ENCODE measurements at places on chromosomes 5 and 9.

- DNase-seq, result no peak
Measured at GRCh38 chr5:64971990-64972389, 203.3 kb downstream of the CWC27 start.

DNA sequence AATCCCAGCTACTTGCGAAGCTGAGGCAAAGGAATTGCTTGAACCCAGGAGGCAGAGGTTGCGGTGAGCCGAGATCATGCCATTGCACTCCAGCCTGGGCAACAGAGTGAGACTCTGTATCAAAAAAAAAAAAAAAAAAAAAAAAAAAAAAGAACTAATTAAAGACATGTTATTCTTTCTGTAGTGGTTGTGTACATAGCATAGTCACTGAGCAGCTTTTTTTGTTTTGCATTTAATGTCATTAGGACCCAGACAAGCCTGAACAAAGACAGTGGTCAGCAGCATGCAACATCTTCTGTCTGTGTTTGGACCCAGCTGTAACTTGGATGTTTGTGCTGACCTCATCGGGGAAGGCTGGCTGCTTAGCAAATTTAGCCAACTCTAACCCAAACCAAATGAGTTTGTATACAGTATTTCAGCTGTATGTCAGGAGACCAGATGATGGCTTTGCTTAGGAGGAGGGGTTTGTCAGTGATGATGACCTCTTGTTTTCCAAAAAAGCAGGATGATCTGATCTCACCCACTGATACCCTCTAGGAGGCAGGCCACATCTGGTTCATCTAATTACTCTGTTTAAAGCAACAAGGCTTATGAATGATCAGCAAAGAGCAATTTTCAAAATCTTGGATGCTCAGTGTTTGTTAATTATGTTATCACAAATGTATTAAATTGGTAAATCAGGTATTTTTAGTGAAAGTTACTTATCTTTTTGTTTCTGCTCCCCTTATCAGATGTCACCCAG, 39.5 kb downstream of the SNCAIP start:
- no peak for DNase-seq

- DNase-seq, result no peak
Measured at GRCh38 chr9:69474821-69475220, 149.8 kb downstream of the ENTREP1 start.

- no peak for DNase-seq
Measured at GRCh38 chr5:158054223-158055110, 195.5 kb upstream of the CLINT1 start.

DNA sequence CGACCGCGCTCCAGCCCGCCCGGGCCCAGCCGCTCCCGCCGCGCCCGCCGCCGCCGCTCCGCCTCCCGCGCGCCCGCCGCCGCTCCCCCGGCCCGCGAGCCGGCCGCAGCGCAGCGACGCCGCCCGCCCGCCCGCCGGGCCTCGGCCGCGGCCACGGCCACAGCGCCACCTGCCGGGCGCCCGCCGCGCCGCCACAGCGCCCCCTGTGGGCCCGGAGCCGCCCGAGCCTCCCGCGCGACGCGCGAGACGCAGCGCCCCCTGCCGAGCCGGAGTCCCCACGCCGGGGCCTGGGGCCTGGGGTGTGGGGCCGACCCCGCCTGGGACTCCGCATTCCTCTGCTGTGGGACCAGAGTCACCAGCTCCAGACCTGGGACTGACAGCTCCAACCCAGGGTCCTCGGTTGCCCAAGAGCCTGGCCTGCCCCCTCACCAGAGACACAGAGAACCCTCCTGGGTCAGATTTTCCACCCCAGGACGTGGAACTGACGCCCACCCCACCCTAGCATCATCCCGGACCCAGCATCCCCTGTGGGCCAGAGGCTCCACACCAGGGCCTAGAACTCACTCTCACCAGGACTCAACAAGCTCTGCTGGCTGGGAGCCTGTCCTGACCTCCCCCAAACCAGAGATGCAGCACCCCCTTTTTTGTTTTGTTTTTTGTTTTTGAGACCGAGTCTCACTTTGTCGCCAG, at the start of gene RAPGEF1:
RAPGEF1 (minus strand) TSS at position 118 of the 690 bp plus-strand sequence. CDS start 246 bp downstream, outside the sequence.
- peak; percentile 96 for DNase-seq

GRCh38 chr5:161265006-161265405, 281.5 kb downstream of the GABRB2 start:
- no peak for DNase-seq

DNA sequence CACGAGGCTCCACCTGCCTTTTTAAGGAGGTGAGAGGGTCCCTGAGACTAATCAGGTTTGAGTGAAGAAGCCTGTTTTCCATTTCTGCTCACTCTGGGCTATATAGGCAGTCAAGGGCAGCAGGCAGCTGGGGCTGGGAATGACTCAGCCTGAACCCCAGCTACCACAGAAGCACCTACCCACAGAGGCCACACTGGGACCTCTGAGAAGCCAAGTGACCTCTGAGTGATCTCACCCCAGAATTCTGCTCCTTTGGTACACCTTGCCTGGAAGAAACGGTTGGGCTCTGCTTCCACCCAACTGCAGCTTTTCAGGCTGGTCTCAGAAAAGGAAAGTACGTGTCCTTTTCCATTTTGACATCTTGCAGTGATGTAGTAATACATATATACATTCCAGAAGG, 6.8 kb downstream of the FAM219A start:
- no peak for DNase-seq

DNA sequence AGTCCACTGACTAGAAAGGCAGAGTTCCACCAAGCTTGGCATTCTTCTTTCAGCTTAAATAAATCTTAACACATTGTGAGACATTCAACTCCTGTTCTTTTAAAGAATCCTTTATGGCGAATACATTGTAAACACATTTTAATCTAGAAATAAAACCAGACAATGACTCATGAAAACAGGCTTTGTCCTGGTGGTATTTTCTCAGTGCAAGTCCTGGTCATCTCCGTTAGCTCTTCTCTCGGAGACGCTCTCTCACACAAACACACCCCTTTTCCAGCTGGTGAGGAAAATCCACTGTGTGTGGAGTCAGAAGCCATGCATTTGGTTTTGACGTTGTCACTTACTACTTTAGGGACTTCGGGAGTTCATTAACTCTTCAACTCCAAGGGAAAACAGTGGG, 140.4 kb downstream of the AUH start:
- no peak for DNase-seq

DNA sequence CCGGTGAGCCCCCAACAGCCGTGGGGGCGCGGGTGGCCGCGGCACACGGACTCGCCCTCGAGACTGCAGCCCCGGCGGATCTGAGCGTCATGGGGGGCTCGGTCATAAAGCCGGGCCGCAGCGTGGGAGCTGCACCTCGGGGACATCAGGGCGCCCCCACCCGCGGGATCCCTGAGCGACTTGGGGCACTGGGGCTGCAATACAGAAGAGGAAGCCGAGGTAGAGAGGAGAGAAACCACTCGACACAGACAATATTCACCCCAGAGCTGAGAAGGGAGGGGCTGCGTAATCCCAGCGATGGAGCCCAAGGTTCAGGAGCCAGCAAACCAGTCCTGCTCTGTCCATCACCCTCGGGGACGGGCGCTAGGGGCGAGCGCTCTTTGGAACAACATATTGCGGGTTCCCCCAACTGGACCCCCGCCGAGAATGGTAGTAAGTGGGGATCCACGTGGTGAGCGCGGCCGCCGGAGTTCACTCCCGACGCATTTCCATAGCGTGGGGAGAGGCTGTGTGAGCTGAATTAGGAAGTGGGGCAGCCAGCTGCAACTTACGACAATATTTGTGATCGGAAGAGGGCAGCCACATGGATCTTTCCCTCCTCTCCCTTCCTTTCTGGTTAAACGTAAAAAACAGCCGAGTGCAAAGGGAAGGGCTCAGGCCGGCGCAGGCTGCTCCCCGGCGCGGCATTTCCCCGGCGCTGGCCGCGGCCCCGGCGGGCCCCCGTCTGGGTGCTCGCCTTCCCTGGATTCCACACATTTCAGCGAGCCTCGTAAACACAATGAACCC, 9.9 kb downstream of the PTCH1 start:
- peak; percentile 55 for DNase-seq

GRCh38 chr5:54717870-54718269, 200.3 kb downstream of the SNX18 start:
- DNase-seq, result no peak

- DNase-seq, result no peak
Measured at GRCh38 chr9:79673614-79674013, 101.8 kb downstream of the TLE4 start.

All from D341Med (cell line).